ENCODE measurements at places on chromosomes 7 and 10.
A peak's percentile ranks its signal among the peaks of the same experiment; 100 is the strongest.

DNA sequence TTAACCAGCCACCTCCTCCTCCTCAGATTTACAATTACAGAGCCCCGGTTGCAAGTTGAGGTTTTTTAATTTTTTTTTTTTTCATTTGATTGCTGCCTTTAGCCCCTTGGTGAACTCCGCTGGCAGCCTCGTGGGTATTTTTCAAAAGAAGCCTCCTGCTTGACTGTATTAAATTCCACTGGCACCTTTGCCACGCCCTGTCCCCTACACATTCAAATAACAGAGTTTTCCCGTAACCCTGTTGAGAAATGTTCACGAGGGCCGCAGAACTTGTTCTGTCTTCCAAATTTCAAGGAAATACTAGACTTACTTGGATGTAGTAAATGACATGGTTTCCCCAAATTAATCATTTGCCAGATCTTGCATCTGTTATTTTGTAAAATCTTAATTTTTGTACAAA, 167.0 kb downstream of the ARID5B start:
- no peak for DNase-seq

DNA sequence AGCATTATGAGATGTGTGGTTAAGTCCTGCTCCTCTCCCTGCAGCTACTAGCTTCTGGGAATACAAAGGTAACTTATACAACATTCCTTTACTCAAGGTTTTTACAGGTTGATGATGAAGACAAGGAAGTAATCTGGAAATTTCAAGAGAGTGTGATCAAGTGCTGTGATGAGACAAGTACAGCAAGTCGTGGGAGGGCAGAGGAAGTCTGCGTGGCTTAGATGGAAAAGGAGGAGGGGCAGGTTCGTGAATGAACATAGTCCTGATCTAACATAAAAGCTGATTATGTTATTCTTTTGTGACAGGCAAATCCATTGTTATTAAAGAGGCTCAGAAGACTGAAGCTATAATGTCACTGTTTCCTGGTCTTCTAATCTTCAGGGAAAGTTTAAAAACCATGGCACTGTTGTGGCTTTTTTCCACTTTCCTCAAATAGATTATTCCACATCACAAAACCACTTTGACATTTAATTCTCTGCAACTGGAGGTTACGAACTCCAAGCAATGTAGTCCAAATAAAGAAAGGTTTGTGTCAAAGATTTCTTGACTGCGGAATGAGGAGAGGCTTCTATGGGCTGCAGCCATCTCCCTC, 84.1 kb downstream of the CPXM2 start:
- DNase-seq: peak; percentile 26

- no peak for DNase-seq
Measured at GRCh38 chr10:125549653-125550052, 133.3 kb downstream of the TEX36 start.

DNA sequence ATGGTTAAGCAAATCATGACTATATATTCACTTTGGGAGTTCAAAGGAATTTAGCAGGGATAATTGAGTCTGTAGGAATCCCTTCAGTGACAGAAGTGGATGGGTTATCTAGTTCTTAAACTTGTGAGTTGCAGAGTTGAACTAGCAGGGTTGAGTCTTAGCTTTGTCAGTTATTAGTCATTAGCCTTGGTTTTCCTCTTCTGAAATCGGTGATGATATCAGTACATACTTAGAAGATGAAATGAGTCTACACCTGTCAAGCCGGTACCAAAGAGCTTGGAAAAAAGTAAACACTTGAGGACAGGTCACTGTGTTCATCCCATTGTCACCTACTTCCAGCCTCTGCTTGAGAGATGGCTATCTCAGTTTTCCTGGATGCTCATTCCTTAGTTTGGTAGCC, 73.5 kb downstream of the BUB3 start:
- no peak for DNase-seq

GRCh38 chr7:104089612-104090011, 100.2 kb upstream of the RELN start:
- no peak for DNase-seq

DNA sequence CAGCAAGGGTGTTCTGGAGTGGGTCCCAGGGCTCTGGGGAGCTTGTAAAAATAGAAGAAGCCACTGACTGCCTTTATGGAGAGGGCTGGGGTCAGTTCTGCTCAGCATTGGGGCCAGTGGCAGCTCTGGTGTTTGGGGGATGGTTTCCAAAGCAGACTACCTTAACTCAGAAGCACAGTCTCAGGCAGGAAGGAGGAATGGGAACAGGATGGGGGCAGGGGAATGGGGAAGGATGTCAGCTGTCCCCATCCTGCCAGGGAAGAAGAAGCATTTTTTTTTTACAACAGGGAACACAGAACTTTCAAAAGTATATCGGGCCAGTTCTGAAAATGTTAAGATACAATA, 28.8 kb downstream of the TSPAN15 start:
- DNase-seq: no peak

- peak; percentile 35 for DNase-seq
Measured at GRCh38 chr10:43598446-43598845, 7.8 kb upstream of the ZNF485 start.

DNA sequence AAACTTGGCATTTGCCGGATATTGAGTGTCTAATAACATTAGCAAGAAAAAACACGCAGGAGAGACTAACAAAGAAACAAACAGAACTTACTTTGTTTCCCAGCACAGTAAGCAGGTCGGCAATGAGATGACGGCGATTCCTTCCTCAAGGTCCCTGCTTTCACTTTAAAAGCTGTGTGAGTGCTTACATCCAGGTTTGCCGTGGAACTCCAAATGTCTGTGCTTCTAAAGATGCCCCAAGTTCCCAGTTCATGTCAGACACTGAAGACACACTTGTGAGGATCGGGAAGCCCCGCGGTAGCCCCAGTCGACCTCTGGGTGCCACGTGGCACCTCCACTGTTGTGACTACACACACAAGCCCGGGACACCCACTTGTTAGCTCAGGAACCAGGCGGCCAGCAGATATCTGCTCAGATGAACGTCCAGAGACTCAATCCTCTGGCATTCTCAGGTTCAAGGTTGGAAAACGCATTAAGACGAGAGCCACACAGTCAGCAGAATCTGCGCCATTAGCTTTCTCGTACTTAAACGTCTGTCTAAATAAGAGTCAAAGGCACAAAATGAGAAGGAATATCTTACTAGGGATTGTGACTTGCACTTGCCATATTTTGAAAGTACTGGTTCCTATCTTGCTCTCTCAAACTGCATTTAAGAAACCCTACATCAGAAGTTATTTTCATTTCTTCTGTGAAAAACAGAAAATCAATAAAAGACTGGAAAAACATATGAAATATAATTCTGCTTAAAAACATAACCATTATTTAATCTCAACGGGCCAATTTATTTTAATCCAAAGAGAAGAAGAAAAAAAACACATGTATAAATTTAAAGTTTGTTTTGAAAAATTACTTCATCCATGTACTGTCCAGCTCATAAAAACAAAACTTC, 207.6 kb upstream of the KLF14 start:
- peak; percentile 71 for DNase-seq

GRCh38 chr10:12103802-12104201, 25.7 kb upstream of the SEC61A2 start:
- DNase-seq: no peak

DNA sequence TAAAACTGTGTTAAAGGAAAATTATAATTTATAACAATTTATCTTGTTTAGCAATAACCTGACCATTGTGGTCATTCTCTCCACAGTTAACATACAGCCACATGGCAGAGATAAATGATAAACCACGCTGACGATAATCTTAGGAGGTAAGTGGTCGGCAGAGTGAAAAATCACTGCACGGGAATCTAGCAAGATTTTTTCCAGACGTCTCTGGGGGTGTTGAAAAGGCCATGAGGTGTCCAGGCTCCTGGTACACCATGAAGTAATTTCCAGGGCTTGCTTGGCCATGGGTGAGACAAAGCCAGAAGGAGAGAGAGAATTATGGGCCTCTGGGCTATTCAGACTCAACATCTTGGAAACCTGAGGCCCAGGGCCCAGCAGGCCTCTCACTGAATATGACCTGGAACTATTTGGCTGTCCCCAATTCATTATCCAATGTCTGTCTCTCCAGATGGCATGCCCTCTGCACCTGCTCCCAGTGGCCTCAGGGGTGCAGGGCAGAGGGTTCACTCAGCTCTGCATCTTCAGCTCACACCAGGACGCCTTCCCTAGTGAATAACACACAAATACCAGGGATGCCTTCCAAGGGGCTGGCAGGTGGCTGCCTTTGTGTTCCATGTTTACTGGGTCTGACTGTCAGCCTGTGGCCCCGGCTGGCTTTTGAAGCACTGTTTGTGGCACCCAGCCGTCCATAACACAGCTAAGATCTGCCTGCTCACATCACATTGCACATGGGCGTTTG, 590.4 kb upstream of the PFKP start:
- no peak for DNase-seq

- no peak for DNase-seq
Measured at GRCh38 chr10:10515479-10516204, 502.0 kb upstream of the CELF2 start.

GRCh38 chr7:39644170-39644569, 20.8 kb downstream of the RALA start:
- DNase-seq: peak; percentile 60

- DNase-seq: no peak
Measured at GRCh38 chr7:25893436-25893835, 258.6 kb upstream of the NFE2L3 start.

DNA sequence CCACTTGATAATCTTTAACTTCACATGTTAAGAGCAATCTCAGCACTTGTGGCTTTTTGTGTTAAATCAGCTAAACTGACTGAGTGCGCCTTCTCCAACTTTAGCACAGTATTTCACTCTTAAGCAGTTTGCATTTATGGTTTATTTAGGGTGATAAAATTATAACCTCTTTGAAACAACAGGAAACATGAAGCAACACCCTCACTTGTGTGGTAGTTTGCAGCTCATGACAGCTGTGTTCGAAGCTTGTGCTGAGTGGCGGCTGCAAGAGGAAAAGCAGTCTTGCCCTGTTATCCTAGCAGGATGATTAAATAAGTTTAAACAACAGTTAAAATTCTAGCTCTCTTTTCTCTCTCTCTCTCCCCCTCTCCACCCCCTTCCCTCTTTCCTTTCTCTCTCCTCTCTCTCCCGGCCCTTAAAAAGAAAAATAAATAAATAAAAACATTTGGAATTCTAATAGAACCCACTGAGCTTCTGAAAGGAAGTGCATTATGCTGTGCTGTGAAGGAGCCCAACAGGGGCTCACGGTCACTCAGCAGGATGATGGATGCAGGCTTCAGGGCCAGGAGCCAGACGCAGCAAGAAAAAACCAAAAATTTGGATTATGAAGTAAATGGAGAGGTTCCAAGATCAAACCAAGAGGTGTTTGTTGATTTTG, 25.2 kb downstream of the OGDH start:
- no peak for DNase-seq

- no peak for DNase-seq
Measured at GRCh38 chr10:110659558-110659957, 15.4 kb downstream of the RBM20 start.

GRCh38 chr7:25168145-25168544, 43.1 kb upstream of the CYCS start:
- no peak for DNase-seq

GRCh38 chr10:44930904-44931620, 19.9 kb downstream of the TMEM72 start:
- DNase-seq: no peak

DNA sequence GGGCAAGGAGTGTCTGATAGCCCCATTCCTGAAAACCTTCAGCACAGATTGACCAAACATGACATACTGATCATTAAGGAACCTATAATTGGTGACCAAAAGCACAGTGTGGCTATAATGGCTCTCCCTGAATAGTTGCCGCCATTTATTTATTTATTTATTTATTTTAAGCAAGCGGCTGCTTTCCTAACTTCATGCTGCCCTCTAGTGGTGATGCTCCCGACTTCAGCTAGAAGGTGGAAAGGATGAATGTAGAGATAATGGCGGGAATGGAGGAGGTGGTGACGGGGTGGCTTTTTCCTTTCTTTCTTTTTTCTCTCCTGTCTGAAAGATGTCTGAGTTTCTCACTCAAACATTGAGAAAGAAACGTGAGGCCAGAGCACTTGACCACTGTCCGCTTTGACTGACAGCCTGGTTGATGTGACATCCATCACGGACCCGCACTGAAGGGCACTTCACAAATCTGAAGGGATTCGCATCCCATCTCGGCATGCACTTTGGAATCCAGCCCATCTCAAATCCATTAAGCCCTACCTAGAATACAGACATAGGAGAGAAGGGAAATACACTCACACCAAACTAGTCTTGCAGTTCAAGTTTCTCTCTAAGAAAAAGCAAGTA, 1090.1 kb downstream of the KCNMA1 start:
- DNase-seq: peak; percentile 80

DNA sequence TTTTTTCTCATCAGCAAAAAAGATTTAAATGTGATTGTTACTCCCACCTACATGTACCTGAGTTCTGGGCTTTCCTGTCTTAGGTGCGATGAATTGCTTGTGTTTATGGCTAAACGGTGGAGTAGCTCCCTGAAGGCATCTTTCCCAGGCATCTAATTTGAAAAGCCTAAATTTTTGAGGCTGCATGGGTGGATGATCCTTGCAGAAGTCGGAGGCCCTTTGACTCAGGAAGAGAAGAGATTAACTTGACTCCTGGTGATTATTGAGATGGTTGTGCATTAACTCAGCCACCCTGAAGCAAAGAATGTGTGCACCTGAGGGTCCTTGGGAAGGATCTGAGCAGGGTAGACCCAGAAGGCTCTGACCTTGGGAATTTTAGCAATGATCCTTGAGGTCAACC, 155.6 kb upstream of the SEMA3C start:
- DNase-seq: no peak

DNA sequence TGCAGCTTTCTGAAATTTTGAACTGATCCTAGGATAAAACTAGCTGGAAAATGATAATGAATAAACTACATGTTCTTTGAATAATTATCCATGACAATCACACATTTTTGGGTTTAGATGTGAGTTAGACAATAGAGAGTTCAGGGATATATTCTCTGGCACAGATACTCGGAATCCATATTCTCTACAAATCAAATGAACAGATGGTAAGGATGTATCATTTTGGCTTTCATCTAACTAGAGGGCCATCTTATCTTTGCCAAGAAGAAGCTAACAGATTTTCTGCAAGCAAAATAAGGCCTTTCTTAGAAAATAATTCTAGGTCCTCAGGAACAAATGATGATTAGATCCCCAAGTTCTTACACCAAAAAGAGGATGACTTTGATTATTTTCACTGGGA, 355.9 kb upstream of the C7orf33 start:
- no peak for DNase-seq

DNA sequence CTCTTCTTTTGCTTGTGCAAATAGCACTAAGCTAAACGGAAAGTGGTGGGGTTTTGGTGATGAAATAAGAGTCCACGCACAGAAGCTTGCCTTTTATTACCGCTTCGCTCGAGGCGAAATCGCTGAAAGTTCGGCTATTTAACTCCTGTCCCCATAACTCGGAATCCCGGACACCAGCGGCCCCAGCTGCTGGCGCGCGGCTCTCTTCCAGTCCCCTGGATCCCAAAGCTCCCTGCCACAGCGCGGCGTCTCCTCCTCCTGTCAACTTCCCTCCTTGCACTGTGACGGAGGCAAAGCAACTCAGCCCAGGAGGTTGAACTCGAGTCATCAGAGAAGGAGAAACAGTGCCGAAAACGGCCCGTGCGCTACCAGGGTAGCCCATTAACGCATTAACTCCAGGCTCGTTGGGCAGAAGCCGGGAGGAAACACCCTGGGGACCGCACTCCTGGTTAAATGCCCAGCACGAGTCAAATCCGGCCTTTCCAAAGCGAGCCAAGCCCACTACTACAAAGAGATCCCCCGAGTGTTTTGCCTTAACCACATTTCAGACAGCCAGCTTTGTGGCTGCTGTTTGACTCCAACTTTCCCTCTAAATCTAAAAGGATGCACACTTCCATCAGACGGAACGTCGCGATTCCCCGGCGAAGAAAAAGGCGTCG, 1.3 kb downstream of the SEMA3D start:
- peak; percentile 87 for DNase-seq

Data from EH (cell line).